ENCODE measurements at places on chromosomes 5 and 9.

GRCh38 chr9:132242621-132243155, 80.8 kb downstream of the NTNG2 start:
- DNase-seq: no peak

- no peak for DNase-seq
Measured at GRCh38 chr9:104986096-104986495, 58.1 kb upstream of the ABCA1 start.

DNA sequence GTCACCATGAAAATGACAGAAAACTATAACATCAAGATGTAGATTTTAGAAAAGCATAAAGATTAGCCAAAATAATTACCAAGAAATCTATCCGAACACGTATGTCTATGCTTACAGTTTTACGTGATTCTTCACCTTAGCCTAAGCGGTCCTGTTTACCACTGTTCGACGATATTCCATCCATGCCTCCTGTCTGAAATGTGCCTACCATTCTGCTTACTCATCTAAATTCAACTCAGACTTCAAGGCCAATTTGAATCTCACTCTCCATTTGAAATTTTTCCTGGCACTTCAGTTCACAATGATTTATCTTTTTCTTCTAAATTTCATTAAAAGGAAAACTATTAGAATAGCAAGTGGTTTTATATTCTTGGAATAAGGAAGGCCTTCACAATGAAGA, 15.4 kb downstream of the ZDHHC21 start:
- no peak for DNase-seq

- DNase-seq: no peak
Measured at GRCh38 chr5:82320966-82321365, 42.8 kb upstream of the RPS23 start.

- no peak for DNase-seq
Measured at GRCh38 chr9:16720386-16720785, 150.1 kb downstream of the BNC2 start.

DNA sequence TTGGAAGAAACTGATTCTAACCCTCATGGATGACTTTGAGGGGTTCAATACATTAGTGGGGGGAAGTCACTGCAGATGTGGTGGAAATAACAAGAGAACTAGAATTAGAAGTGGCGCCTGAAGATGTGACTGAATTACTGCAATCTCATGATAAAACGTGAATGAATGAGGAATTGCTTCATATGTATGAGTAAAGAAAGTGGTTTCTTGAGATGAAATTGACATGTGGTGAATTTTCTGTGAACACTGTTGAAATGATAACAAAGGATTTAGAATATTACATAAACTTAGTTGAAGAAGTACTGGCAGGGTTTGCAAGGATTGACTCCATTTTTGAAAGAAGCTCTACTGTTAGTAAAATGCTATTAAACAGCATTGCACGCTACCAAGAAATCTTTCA, 113.0 kb downstream of the UGCG start:
- no peak for DNase-seq

DNA sequence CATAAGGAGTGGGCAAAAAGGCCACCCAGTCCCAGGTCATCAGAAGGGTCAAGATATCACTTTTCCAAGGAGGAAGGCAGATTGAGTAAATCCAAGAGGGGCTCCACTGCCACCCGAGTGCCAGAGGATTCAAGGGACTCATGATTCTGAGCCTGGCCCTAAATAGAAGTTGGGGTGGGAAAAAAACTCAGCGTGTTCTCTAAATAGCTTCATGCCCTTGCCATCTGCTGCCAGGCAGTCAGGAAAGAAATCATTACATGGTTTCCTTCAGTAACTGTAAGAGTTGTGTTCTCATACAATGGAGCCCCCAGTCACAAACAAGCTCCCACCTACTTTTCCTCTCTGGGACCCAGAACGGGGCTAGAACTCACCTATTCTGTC, 37.2 kb downstream of the SAR1B start:
- DNase-seq: no peak

DNA sequence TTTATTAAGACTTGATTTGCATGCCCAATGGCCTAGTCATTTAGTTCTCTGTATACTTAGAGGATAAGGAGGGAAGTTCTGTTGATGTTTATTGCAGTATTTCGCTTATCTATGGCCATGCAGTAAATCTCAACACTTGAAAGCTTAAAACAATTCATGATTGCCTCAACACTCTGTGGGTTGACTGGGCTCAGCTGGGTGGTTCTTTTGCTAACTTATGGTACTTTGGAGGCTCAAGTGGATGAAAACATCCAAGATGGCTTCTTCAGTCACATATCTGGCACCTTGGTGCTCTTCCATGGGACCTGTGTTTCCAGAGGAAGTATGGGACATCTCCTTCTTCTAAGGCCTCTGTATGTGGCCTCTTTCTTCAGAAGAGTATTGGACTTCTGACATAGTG, 10.3 kb upstream of the ROR2 start:
- no peak for DNase-seq

- no peak for DNase-seq
Measured at GRCh38 chr5:133730346-133730745, 118.0 kb upstream of the FSTL4 start.

DNA sequence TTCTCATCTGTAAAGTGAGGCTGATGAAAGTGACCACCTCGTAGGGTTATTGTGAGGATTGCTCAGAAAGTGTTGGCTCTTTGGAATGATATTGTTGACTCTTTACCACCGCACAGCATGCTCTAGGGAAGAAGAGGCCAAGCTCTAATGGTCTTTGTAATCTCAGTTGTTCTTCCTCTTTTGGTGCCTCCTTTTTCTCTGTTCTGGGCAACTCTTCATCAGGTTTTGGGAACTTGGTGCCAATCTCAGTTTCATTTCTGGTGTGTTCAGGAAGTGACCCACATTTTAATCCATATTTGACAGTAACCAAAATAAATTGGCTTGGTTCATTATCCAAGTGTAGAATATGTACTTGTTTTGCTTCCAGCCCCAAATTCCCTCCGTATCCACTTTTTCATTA, 25.1 kb downstream of the ARHGAP26 start:
- no peak for DNase-seq

DNA sequence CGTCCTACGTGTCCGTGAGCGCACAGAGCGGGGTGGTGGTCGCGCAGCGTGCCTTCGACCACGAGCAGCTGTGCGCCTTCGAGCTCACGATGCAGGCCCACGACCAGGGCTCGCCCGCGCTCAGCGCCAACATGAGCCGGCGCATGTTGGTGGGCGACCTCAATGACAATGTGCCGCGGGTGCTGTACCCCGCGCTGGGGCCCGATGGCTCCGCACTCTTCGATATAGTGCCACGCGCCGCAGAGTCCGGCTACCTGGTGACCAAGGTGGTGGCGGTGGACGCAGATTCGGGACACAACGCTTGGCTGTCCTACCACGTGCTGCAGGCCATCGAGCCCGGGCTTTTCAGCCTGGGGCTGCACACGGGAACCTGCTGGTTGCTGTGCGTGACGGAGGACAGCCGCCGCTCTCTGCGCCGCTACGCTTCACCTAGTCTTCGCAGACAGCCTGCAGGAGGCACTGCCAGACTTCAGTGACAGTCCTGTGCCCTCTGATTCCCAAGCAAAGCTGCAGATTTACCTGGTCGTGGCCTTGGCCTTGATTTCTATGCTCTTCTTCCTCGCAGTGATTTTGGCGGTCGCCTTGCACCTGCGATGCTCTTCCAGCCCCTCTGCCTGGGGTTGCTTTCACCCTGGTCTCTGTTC, 2.4 kb upstream of the PCDHGA12 start:
- no peak for DNase-seq

- no peak for DNase-seq
Measured at GRCh38 chr5:65674749-65675148, 47.2 kb downstream of the SGTB start.

DNA sequence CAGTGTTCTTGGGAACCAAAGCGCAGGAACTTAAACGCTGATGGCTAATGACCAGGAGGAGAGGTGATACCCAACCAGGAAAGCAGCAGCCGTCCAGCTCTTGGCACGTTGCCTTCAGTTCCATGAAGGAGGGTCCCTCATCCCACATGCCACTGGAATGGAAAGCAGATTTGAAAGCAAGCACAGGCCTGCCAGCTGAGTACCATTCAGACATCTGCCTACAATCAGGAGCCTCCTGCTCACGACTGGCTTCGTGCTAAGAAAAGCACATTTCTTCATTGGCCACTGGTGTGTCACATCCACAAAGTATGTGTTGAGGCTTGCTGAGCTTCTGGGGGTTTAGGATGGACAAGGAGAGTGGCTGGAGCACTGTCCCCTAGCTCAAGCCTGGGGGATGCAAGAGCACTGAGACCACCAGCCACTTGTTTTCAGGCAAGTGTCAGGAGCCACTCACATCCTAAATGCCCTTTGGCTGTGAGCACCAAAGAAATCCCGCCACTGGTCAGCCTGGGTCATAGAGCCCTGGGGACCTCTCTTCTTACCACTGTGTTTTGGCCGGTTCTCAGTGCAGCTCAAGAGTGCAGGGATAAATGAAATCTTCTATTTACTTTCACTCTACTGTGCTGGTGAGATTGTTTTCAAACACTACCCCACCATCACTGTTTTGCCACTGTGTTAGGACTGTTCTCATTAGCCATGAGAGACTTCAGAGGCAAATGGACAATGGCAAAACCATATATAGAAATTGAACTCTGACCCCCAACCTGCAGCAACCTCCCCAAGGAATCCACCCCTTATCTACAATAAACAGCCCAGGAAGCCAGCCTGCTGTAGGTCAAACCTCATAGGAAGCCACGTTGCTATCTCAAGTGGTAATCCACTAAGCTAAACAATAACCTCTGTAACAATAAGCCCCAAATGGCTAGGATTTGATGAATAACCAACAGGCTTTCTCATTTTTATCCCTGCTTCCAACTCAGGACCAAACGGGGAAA, 58.3 kb downstream of the MTX3 start:
- DNase-seq: no peak

DNA sequence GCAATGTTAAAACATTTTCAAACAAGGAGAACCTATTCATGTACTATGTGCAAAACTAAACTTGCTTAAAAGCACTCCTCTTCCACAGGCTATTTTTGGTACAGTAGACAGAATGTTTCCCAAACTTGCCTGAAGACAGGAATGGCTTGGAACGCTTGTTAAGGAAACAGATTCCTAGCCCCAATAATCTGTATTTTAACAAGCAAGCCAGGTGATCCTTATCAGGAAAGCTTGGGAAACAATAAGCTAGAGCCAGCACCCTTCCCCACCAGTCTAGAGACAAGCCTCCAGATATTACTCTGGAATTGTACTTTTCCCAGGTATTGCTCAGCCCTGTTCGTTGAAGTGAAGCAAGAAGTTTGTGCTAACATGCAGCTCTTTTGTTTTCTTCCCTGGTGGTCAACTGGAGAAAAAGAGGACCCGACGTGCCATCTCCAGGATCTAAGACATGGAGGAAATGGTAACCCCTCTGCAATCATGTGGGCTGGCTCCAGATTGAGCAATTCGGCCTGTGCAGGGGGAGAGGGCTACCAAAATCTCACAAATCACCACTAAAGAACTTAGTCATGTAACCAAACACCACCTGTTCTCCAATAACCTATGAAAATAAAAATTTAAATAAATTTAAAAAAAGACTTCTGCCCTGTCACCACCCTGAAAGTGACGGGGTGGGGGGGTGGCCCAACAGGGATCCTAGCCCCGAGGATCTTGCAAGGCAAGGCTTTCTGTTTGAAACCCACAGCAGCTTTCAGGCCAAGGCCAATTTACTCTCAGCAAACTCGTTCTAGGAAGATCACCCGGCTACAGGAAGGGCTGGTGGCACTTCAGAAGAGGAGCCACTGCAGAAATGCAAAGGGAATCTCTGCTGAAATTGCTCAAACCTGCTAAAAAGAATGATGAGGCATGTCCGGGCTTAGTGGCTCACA, 48.6 kb downstream of the SHB start:
- DNase-seq: no peak

DNA sequence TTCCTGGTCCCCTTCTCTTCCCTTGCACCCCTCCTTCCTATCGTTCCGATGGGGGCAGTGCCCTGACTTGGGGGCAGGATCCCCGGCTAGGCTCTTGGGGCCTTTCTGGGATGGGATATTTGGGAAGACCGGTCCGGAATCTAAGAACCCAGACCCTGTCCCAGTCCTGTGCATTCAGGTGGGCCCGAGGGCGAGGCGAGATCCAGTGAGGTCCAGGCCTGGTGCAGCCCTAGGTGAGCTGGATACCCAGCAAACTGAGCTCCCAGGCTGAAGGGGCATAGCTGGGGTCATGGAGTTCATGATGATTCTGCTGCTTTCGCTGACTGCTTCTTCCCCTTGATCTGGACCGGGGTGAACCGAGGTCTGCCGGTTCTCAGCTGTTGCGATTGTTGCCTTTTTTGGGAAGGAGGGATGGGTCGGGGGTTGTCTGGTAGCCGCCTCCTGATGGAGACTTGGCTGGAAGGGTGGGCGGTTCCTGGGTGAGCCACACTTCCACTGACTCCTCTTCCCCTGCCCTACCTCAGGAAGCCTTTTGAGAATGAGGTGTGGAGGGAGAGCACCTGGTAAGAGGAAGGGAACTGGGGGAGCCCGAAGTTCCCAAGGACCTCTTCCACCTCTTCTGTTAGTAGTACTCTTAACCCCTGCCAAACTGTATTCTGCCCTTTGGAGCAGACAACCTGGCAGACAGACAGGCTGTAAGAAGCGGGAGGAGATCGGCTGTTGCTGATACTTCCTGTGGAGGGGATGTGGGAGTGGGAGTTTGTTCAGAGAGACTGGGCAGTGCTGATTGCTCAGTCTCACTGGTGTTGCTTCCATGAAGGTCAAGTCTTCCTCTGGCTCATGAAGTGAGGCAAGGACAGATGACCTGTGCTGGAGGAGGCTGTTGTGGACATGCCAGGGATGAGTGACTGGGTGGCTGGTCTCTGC, 1.0 kb downstream of the LRRC8A start:
- DNase-seq: peak; percentile 31

- no peak for DNase-seq
Measured at GRCh38 chr5:124157320-124157719, 589.1 kb downstream of the ZNF608 start.

GRCh38 chr5:78756858-78757257, 108.3 kb upstream of the LHFPL2 start:
- DNase-seq: no peak

DNA sequence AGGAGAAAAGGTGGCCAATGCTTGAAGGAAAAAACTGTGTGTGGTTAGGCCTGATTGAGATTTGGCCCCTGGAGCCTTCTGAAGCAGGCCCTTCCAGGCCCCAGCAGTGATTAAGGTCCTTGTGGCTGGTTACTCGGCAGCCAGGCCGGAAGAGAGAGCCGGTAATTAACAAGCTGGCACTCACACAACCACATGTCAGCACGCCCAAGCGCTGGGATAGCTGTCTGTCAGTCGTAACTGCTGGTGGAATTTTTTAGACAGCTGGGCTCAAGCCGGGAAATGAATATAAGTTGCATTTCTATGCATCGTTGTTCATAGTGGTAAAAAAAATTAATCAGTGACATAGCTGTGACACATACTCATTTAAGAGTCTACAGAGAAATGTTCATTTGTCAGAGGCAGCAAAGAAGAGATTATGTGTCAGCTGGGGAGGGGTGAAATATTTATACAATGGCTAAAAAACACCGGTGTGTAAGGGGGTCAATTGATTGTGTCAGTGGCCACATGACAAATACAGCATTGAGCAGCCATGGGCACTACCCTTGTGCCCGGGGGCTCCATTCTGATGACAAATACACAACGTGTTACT, 13.7 kb upstream of the ARAP3 start:
- DNase-seq: peak; percentile 65

Data from COLO829 (cell line).